CD4-positive, alpha-beta T cell treated with Interleukin-4 for 4 hours (primary cell): ENCODE measurements at places on chromosomes 1 and 21.

- DNase-seq: no peak
These were observed 19.2 kb upstream of the EPHA2 start for GRCh38 chr1:16174886-16175598.

- no peak for DNase-seq
These were observed 450.9 kb downstream of the MATN1 start for GRCh38 chr1:30272277-30273020.

DNA sequence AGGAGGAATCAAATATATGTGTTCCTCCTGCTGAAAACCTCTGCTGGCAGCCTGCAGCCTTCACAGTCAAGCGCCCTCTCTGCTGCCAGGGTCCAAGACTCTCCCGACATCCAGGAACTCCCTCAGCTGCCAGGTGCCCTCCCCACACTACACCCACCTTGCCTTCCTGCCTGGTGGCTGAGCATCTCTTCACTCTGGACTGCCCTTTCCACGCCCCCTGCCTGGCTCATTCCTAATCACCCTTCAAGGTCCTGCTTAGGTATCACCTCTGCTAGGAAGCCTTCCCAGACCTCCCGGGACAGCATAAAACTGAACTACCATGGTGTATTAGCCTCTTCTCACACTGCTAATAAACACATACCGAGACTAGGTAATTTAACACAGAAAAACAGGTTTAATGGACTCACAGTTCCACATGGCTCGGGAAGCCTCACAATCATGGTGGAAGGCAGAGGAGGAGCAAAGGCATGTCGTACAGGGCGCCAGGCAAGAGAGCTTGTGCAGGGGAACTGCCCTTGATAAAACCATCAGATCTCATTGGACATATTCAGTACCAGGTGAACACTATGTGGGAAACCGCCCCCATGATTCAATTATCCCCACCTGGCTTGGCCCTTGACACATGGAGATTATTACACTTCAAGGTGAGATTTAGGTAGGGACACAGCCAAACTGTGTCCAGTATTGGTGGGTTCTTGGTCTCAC is 15.3 kb downstream of the LDLRAD1 start:
- DNase-seq: no peak

DNA sequence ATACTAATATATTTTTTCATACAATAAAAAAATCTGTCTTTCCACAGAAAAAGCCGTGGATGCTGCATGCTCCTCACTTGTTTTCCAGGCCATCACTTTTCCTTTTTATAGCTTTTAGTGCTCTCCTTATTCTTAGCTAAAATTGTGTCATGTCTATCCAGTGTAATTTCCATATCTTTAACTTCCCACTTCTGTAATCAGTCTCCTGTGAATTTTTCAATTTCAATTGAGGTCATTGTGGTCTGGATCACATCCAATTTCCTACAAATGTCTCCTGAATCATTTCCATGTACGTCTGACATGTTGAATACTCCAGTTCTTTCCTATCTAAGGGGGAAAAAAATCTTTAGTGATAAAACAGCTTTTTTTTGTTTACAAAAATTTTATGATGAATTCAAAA is 838.2 kb upstream of the B3GALT2 start:
- no peak for DNase-seq

GRCh38 chr21:35399706-35400105 is 350.6 kb upstream of the RUNX1 start:
- DNase-seq: no peak

- DNase-seq: no peak
These were observed 10.6 kb downstream of the CNR2 start for GRCh38 chr1:23902321-23903278.

DNA sequence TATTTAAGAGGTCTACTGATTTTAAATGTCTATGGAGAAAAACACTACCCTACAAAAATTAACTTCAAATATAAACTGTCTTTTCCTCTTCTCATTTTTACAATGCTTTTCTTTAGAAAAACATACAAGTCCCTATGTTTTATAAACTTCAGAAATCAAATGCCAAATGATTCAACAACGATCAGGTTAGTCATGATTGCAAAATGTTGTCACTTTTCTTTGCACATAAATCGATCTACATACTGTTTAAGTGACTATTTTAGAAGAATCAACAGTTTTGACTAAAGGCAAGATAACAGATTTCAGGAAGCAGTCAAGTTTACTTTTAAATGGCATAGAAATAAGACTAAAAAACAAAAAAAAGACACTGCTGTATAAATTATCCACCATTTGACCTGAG is 168.7 kb downstream of the GPATCH2 start:
- no peak for DNase-seq

GRCh38 chr1:13583966-13584791 is 547 bp downstream of the PDPN start:
- no peak for DNase-seq

DNA sequence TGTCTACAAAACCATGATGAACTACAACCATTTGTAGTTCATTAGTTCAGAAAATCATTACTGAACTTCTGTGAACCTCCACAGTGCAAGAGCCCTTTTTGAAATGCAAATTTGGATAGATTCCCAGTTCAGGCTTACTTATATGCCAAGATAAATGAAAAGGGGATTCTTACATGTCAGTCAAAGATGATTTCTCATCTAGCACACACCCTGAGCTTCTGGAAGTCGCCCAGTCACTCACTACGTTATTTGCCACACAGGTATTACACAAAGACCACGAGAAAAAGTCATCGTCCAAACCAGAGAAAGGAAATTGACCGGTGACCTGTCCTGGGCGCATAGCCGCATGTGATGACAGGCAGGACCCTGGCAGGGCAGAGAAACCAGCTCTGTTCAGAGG is 41.8 kb downstream of the ETS2 start:
- DNase-seq: no peak

- DNase-seq: no peak
These were observed 7.0 kb upstream of the C1orf116 start for GRCh38 chr1:207039380-207040180.

GRCh38 chr1:8439015-8439702 is 121.2 kb downstream of the SLC45A1 start:
- no peak for DNase-seq

DNA sequence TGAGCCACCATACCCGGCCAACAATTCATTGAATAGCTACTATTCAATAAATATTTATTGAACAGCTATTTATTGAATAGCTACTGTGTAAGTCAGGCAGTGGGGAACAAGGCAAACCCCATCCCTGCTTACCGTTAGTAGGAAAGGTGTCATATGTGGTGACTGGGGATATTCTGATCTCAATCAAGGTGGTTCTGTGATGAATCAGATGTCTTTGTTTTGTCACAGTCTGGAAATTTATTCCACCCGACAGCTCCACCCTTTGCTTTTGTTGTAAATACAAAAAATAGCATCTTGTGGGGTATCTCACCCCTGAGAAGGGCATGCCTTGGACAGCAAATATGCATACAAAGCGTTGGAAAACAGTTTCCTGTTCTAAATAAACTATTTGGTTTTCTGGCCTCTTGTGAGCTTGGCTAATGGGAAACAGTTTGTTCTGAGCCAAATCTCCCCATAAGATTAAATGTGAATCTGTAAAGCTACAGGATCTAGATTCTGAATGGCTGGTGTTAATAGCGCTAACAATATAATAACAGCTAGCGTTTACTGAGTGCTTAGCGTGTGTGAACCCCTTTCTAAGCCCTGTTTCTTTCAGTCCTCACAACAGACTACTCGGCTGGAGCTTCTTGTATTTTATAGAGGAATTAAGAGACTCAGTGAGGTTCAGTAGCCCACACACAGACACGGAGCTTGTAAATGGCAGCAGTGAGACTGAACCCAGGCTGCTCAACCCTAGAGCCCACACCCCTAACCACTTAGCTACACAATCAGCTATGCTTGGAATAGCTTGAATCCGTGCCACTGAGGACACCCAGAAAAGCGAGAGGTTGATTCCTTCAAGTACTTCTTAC is 5.5 kb downstream of the PDPN start:
- DNase-seq: no peak

GRCh38 chr1:158049853-158050252 is 56.4 kb downstream of the KIRREL1 start:
- no peak for DNase-seq

DNA sequence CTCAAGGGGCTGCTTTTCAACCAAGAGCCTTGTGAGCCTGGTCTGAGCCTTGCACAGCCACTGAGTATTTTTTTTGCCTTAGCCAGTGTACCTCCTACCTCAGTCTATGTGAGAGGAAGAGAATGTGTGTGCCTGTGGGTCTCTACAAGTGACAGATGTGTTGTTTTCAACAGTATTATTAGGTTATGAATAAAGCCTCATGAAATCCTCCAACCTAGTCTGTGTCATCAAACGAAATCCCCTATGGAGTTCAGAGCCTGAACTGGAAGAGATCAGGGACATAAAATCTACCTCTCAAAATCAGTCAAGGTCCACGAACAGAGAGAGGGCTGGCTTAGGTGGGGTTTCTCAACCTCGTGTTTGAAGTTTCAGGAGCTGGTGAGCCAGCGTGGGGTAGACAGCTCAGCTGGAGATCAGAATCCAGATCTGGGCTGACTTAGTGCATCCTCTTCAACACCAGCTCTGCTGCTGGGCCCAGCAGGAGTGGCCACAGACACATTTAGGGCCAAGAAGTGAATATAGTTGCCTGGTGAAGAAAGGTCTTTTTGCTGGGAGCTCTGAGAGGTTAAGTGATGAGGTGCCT is 8.2 kb downstream of the XKR8 start:
- no peak for DNase-seq

GRCh38 chr1:200646515-200646914 is 23.2 kb downstream of the DDX59 start:
- DNase-seq: no peak

- DNase-seq: no peak
These were observed 75.2 kb downstream of the LMX1A start for GRCh38 chr1:165281207-165281901.

DNA sequence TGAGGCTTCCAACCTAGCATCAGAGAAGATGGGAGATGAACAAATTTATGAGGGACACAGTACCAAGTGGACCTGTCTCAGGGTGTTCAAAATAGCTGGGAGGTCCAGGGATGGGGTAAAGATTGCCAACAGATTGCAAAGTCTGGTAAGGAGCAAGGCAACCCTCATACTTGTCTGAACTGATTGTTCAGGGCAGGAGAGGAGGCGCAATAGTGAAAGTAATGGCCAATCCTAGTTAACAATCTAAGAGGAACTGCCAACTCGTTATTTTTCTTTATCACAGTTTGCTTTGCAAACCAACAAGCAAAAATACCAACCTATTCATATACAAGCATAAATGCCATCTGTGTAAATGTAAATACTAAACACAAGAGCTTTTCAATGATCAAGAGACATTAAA is 78.4 kb upstream of the S1PR1 start:
- no peak for DNase-seq

- no peak for DNase-seq
These were observed 11.9 kb downstream of the PKNOX1 start for GRCh38 chr21:42986125-42986783.

GRCh38 chr21:21662776-21663175 is 664.6 kb downstream of the NCAM2 start:
- no peak for DNase-seq

GRCh38 chr1:211571998-211572397 is 7.0 kb downstream of the SLC30A1 start:
- no peak for DNase-seq

- DNase-seq: peak; percentile 48
These were observed 43.8 kb downstream of the CD53 start for GRCh38 chr1:110916669-110917306.

GRCh38 chr21:16993416-16994038 is 519.3 kb upstream of the CXADR start:
- no peak for DNase-seq

GRCh38 chr1:220164517-220164916 is 70.6 kb downstream of the IARS2 start:
- DNase-seq: no peak

- no peak for DNase-seq
These were observed 401 bp downstream of the WNT9A start for GRCh38 chr1:227947386-227947675.

DNA sequence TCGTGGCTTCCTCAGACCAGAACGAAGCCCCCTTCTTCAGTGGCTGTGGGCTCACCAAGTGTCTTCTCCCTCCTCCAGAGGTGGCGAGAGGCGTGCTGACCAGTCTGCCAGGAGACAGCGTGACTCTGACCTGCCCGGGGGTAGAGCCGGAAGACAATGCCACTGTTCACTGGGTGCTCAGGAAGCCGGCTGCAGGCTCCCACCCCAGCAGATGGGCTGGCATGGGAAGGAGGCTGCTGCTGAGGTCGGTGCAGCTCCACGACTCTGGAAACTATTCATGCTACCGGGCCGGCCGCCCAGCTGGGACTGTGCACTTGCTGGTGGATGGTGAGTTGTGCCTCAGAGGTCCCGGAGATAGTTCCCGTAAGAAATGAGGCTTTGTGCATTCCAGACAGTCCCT is 24.0 kb downstream of the IL6R start:
- DNase-seq: no peak

DNA sequence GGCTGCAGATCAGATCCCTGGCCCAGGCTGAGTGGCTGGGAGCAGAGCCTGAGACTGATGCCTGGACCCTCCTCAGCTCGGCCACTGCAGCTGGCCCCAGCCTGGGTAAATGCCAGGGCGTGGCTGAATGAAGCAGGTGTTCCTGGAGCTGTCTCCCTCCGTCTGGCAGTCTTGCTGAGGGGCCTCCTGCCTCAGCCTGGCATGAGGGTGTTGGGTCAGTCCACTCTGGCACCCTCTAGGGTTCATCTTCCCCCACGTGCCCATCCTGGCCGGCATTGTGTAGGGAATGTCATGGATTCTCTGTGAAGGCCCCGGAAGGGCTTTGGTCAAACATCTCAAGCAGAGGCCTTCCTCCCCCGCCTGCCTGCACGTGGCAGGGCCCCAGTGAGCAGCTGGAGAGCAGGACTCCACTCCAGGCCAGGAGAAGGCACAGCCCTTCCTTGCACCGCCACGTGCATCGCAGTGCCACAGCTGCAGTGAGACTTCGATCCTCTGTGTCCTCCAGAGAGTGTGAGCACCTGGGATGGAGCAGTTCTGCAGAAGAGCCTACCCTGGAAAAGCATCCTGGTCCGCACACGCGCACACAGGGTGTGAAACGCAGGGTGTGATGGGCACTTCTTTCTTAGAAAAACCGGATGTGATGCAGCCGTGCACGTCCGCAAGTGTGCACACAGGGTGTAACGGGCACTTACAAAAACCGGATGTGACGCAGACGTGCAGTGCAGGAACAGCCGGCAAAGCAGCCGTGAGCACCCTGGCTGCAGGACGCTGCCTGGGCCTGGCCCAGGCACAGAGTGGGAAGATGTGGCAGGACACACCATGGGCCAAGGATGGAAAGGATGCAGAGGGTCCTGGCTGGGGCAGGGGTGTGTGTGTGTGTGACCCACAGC is 4.6 kb upstream of the KRTAP10-4 start:
- DNase-seq: no peak

- no peak for DNase-seq
These were observed 197.6 kb downstream of the CAMTA1 start for GRCh38 chr1:6982860-6983259.
